Spinal cord (tissue), 10 donors: ENCODE measurements at places on chromosomes 5 and 9. TPM values are rescaled to one million over a fixed set of nuclear protein-coding genes. Genes with fewer than 3 reads are reported as not detected.

Gene FAXDC2
- 54.9 TPM for total RNA-seq

Gene NNT
- 79.6 TPM for total RNA-seq

Gene FABP6
- total RNA-seq: 2.8 TPM

Gene FIBCD1
- total RNA-seq: 1.2 TPM

Gene MZB1
- 0.59 TPM for total RNA-seq

Gene SECISBP2
- total RNA-seq: 52.8 TPM

Gene KIAA0825
- total RNA-seq: 12.7 TPM

Gene STARD4
- 48.7 TPM for total RNA-seq

DNA sequence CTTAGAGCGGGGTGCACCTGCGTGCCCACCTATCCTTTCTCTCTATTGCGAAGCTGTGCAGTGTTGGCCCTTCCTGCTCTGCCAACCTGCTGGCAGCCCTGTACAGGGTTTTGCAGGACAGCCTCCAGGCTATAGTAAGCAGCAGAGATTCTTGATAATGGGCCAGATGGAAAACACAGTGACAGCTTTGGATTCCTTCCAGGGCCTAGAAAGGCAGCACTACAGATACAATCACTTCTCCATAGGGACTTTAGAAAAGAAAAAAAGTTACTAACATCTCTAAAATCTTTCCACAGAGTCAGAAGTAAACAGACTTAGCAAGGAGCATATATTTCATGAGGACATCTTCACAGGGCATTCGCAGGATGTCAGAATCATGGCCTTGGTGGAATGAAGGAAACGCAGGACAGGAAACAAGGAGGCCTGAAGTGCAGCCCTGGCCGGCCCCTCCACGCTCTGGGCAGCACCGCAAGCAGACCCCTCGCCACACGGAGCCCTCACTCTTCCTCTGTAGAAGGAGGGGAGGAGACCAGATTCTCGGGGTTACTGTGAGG lies 172.1 kb upstream of the GAS1 start:
- DNase-seq: peak; percentile 84

- DNase-seq: no peak
Measured at GRCh38 chr9:3534614-3535404, 9.0 kb upstream of the RFX3 start.

DNA sequence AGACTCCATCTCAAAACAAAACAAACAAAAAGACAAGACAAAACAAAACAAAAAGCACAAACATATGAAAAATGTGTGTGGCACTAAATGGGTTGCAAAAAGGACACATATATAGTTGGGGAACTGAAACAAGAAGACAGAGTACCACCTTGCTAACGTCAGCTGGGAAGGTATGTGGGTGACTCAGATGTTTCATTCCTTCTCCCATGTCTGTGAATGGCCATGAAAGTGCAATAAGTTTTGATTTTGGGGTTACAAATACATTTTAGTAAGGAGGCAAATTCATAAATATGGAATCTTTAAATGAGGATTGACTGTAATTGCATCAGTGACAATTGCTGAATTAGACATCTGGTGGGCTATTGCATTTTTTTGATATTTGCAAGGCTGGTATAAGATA lies 81.6 kb upstream of the KLF4 start:
- DNase-seq: no peak

DNA sequence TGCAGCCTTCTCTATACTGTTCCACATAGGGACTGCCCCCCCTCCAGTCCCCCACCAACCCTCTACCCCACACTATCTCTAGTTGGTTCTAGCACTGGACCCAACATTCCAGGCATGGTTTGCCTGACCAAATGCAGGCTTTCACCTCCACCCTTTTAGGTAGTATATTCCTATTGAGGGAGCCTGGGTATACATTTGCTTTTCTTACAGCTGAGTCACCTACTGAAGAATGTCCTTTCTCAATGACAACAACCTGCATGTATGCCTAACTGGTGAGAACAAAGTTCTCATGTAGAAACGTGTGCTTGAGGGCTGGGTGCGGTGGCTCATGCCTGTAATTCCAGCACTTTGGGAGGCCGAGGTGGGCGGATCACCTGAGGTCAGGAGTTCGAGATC lies 8.2 kb downstream of the TNIP1 start:
- no peak for DNase-seq

GRCh38 chr9:5453673-5454072 lies 3.3 kb downstream of the CD274 start:
- DNase-seq: no peak

DNA sequence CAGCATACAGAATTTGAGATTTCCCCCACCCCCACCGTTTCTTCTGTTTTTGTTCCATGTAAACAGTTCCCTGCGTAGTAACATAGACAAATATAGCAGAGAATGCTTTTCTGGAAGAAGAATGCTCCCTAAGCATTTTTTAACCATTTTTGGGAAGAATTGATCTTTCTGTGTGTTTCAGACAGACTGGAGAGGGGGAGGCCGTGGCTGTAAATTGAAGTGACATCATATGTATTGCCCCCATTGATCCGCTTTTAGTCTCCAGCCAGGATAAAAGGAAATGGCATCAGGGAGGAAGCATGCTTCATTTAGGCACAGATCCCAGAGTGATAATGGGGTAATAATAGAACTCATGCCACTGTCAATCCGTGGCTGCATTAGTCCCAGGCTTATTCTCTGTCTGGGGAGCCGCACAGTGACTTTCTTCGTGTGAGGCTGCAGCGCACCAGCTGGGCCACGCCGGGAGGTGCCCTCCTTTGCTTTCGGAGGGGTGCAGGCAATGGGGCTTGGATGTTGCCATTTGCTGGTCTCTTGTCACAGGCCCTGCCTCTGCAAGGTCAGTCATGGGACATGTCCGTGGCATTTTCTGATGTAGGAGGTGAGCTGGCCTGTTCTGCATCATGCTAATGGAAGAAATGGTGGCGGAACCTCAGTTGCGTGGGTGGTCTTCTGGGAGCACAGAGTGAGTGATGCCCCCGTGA lies 261.5 kb downstream of the FANCC start:
- DNase-seq: no peak

- DNase-seq: no peak
Measured at GRCh38 chr5:140764177-140764973, 21.6 kb upstream of the PCDHA1 start.

- DNase-seq: no peak
Measured at GRCh38 chr5:32587067-32587551, 1.8 kb downstream of the SUB1 start.

DNA sequence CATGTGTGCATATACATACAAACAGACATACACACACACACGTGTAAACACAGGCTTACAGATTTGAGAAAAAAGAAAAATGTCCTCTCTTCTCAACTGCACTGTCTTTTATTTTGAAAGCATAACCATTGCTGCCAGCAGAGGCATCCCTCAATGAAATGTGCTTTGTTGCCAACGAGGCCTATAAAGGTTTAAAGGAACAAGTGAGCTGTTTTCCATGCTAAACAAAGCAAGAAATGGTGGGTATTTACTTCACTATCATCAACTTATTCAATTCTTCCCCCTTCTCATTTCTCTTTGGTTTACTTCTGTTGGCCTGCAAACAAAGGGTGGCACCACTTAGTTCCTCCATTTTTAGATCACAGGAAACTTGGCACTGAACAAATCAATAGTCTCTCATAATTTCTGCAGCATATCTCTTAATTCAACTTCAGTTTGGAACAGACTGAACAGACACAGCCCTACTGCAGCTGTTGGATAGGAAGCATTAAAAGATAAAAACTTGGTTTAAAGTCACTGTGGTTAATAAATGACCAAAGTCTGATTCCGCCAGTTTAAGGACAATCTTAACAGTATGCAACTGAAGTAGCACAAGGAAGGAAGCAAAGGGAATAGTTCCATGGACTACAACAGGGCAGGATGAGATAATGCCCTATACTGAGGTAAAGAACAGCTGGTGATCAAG lies 21.7 kb downstream of the TTC33 start:
- no peak for DNase-seq

GRCh38 chr9:6305954-6306563 lies 22.1 kb upstream of the TPD52L3 start:
- DNase-seq: peak; percentile 78

DNA sequence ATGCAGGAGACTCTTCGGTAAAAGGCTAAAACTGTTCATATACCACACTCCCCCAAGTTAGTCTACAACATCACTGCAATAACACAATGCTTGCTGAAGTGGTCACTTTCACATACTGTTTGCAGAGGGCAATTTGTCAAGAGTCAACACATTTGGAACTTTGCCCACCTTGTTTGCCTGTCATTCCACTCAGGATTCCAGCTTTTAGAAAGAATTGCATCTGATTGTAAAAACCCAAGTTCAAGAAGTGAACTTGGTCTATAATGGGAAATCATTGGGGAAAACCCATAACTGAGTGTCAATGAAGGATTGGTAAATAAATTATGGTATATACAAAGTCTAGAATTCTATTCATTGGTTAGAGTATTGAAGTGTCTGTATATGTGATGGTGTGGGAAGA lies 120.5 kb downstream of the GADD45G start:
- DNase-seq: no peak

- no peak for DNase-seq
Measured at GRCh38 chr9:72185561-72185960, 36.3 kb downstream of the GDA start.
